ENCODE measurements at places on chromosomes 5 and 9. TPM values are rescaled to one million over a fixed set of nuclear protein-coding genes. Genes with fewer than 3 reads are reported as not detected.

DNA sequence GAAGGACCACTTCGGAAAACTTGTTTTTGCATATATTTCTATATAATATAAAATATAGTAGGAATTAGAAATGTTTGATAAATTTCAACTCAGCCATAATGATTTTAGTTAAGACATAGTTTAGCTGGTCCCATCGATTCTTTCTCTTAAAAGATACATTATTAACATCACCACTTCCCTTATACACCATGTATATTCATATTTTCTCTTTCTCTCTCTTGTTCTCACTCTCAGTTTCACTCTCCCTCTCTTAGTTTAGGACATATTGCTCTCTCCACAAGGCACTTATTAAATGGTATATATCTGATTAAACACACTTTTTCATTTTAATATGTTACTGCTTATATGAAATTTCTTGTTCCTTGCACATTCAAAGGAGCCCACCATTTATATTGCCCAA, 90.1 kb upstream of the RASEF start:
- DNase-seq, result no peak
- H3K4me1 ChIP-seq, result no peaks in the 10 kb centered on the region
- no peaks in the 10 kb centered on the region for H3K36me3 ChIP-seq
- no peak overlapping the region for H3K4me3 ChIP-seq

The DRD1 gene
- 0.41 TPM for polyA plus RNA-seq

- no peak overlapping the region for H3K4me3 ChIP-seq
- DNase-seq, result no peak
- H3K36me3 ChIP-seq, result no peaks in the 10 kb centered on the region
- no peak overlapping the region for H3K27ac ChIP-seq
These were observed 144.8 kb downstream of the GADD45G start for GRCh38 chr9:89749500-89750116.

- H3K27ac ChIP-seq, result no peak overlapping the region
- H3K4me3 ChIP-seq, result no peak overlapping the region
- no peaks in the 10 kb centered on the region for H3K27me3 ChIP-seq
- H3K4me1 ChIP-seq, result no peaks in the 10 kb centered on the region
- no peaks in the 10 kb centered on the region for H3K36me3 ChIP-seq
These were observed 557.9 kb downstream of the CAAP1 start for GRCh38 chr9:26334706-26335105.

GRCh38 chr5:22277006-22277405, 576.1 kb downstream of the CDH12 start:
- H3K36me3 ChIP-seq, result no peaks in the 10 kb centered on the region
- no peaks in the 10 kb centered on the region for H3K4me1 ChIP-seq
- no peaks in the 10 kb centered on the region for H3K27me3 ChIP-seq
- DNase-seq, result no peak

DNA sequence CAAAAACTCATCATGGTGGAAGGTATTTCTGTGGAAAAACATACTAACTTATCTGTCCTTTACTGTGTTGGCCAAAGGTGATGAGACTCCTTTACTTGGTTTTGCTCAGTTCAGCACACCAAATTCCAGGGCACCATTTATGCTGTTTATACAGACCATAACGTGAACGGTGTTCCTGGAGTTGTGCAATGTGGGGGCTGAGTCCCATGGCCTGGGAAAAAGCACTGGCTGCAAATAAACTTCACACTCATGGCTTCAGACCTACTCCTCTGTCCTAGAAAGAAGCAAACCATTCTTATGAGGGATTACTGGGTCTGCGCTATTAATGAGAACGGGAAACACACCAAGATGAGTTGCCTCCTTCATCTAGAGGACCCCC, 10.4 kb downstream of the FREM1 start:
- H3K4me1 ChIP-seq, result peaks cover 2% of the 10 kb centered on the region
- H3K27ac ChIP-seq, result no peak overlapping the region
- H3K36me3 ChIP-seq, result no peaks in the 10 kb centered on the region
- no peak overlapping the region for H3K4me3 ChIP-seq
- DNase-seq, result no peak
- H3K27me3 ChIP-seq, result no peaks in the 10 kb centered on the region

The CRB2 gene
- 0.21 TPM for polyA plus RNA-seq

The CFAP157 gene
- 0.62 TPM for polyA plus RNA-seq

Measured in thymus (tissue), 14 donors.